ENCODE measurements at places on chromosomes 5 and 9.
A peak's percentile ranks its signal among the peaks of the same experiment; 100 is the strongest.

DNA sequence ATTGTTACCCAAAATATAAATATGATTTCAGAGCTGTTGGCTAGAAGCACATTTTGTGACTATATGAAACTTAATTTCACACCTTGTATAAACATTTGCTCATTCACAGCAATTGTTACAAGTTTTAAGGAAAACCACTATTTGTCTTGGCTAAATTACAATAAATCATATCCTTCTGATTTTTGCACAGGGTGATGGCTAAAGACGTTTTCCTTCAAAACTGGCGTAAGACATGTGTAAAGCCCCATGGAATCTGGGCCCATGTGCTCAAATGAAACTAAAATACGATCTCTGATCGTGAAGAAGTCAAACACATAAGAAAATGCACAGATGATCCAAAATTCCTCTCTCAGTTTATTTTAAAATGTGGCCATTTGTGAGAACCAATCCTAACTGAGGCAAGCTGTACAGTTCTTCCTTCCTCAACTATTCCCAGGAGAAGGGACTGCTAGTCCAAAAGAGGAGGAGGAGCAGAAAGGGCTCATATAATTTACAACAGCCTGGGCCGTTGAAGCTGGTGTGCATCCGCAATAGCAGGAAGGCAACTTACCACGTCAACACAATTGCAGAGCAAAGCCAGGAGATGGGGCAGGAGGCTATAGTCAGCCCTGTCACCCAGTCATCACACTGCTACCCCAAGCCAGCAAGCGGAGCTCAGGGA is 98.4 kb downstream of the MED27 start:
- no peak for DNase-seq

- DNase-seq: peak; percentile 72
These were observed 3.2 kb upstream of the NRARP start for GRCh38 chr9:137305060-137305797.

DNA sequence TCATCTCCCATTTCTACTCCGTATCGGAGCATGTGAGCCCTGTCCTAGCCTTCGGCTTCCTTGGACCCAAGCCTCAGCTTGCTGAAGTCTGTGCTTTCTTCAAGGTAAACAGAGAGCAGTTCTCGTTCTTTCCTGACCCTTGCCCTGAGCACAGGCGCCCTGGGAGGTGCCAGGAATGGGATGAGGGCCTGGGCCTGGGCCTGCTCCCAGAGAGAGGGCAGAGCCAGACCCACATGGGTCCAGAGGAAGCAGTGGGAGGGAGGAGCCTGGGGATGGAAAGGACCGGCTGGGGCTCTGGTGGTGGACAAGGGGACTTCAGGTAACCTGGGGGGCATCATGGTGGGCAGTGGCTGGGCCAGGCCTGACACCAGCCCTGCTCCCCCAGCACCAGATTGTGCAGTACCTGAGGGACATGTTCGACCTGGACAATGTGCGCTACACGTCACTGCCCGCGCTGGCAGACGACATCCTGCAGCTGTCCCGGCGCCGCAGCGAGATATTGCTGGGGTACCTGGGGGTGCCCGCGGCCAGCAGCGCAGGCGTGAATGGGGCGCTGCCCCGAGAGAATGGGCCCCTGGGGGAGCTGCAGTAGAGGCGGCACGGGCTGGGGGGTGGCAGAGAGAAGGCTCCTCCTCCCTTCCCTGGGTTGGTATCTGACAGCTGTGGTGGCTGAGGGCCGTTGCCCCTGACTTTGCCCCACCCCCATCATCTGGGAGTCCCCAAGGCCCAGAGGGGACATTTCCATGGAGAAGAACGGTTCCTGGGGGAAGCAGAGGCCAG is 10.9 kb upstream of the DOLPP1 start:
- no peak for DNase-seq

GRCh38 chr9:105475302-105475701 is 27.5 kb downstream of the FSD1L start:
- peak; percentile 35 for DNase-seq

GRCh38 chr9:109856785-109857184 is 76.8 kb downstream of the PALM2AKAP2 start:
- no peak for DNase-seq

- no peak for DNase-seq
These were observed 4.9 kb upstream of the NR5A1 start for GRCh38 chr9:124511891-124512805.

GRCh38 chr9:99137891-99138290 is 33.0 kb downstream of the TGFBR1 start:
- DNase-seq: no peak

GRCh38 chr5:170470275-170470674 is 33.5 kb upstream of the KCNIP1 start:
- DNase-seq: no peak

- DNase-seq: no peak
These were observed 30.7 kb upstream of the IL31RA start for GRCh38 chr5:55820488-55820887.

DNA sequence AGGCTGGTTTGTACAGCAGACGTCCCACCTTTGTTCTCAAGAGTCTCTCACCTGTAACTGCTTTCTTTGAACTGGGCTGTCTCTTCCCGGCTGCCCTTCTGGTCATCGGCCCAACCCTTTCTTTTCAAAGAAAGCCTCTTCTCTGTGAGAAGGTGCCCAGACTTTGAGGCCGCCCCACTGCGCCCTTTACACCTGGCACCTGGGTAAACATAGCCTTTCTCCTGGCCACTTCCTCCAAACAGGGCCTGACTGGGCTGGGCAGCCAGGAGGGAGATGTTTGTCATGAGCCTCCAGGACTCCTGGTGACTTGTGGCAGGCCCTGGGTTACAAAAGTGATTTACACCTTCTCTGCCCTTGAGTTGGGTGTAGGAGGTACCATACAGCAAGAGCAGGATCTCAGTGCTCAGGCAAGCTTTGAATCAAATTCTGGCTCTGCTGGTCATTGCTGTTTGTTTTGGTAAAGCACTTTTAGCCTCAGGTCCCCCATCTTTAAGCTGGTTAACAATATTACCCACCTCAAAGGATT is 127.2 kb upstream of the CXCL14 start:
- DNase-seq: no peak
